ENCODE measurements at places on chromosomes 1 and 21.

- no peak for DNase-seq
These were observed 10.1 kb downstream of the CLCA2 start for GRCh38 chr1:86434059-86434458.

- DNase-seq = no peak
These were observed 21.3 kb upstream of the ATF3 start for GRCh38 chr1:212587016-212587887.

DNA sequence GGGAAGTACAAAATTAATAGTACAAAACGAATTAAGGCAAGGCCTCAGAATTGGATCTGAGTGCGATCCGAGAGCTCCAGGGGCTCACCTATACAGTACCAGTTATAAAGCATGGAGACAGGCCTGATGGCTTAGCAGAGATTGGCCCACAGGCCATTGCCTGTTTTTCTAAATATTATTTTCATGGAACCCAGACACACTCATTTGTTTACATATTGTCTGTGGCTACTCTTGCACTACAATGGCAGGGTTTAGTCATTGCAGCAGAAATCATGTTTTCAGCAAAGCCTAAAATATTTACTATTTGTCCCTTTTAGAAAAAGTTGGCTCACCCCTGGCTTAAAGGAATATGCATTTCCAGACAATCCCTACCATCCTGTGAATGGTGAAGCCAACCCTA lies 578.9 kb downstream of the PLPP3 start:
- no peak for DNase-seq

- DNase-seq = no peak
These were observed 14.8 kb downstream of the VPS13D start for GRCh38 chr1:12244585-12244984.

- no peak for DNase-seq
These were observed 22.1 kb downstream of the MATN1 start for GRCh38 chr1:30701258-30701633.

DNA sequence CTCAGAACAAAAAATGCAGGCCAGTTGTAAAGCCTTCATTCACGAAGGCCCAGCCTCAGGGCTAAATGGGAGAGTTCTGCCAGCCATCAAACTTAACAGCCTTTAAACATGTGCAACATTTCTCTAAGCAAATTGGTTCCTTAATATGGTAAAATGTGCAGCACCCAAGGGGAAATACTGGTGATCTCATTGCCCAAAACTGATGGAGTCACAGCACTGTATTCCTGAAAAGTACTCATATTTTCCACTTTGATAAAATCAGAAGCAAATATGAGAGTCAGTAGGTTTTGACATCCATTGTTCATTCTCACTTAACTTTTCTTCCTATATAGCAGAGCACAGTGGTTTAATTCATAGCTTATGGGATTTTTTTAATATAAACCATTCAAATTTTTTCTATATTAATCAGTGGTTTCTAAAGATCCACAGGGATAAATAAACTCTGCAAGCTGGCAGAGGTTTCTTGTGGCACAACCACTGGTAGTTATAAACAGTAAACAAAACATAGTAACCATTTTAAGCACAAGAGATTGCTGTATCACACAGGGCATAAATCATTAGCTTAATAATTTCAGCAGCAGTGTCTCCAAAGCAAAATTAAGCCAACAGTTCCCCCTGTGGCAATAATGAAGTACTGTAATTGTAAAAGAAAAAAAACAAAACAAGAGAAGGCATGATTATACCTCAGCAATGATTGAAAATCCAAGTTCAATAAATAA lies 106.9 kb upstream of the LYPLAL1 start:
- DNase-seq = no peak

DNA sequence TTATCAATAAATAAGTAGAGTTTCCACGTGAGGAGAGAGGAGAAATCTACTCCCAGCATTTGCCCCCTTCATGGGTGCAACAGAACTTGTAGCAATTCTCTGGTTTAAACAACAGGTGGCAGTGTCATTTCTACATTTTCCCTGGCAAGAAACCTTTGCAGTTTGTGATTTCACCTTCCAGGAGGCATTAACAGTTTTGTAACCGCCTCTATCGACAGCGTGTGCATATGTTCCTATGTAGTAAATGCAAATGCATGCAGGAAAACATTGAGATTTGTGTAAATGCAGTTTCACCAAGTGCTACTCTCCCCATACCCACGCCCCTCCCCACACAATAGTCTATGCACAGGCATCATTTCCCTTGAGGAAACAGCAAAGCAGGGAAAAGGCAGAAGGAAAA lies 494.7 kb downstream of the SMYD3 start:
- no peak for DNase-seq

GRCh38 chr21:46037331-46038325 lies 56.1 kb downstream of the COL6A1 start:
- peak; percentile 56 for DNase-seq

DNA sequence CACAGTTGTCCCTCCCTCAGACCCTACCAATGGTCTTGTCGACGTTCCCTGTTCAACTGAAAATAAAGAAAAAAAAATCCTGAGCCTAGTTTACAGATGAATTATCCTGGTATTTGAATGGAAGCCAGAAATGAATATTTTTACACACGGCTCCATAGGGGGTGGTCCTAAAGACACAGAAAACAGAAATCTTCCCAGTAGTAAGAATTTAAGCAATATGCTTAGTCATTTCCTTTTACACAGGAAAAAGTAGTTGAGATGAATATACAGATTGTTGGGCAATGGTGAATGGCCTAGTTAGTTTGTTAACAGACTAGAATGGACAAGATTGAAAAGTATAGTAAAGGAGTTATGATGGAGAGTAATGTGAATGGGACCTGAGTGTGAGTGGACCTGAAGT lies 67.4 kb downstream of the RGS18 start:
- DNase-seq = no peak

DNA sequence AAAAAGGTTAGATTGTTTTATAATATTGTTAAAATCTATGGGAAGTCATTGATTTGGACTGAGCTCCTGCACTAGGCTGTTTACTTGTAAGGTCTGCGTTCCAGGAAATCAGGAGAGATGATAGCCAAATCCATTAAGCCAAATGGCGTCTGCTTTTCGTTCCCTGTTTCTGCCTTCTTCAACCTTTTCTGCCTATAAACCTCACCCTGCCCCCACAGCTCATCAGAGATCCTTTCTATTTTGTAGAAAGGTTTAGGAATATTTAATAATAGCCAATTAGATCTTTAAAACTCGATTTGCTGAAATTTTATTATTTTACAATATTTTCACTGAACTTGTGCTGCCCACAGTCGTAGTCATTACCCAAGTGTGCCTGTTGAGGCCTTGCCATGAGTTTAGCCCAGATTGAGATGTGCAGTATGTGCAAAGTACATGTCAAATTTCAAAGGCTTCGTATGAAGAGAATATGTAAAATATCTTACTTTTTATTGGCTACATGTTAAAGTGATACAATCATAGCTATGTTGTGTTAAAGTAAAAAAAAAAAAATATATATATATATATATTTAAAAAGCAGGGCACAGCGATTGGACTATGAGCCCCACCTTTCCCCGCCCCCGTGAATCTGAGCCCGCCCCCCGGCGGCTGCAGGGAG lies 444 bp upstream of the IARS2 start:
- no peak for DNase-seq

DNA sequence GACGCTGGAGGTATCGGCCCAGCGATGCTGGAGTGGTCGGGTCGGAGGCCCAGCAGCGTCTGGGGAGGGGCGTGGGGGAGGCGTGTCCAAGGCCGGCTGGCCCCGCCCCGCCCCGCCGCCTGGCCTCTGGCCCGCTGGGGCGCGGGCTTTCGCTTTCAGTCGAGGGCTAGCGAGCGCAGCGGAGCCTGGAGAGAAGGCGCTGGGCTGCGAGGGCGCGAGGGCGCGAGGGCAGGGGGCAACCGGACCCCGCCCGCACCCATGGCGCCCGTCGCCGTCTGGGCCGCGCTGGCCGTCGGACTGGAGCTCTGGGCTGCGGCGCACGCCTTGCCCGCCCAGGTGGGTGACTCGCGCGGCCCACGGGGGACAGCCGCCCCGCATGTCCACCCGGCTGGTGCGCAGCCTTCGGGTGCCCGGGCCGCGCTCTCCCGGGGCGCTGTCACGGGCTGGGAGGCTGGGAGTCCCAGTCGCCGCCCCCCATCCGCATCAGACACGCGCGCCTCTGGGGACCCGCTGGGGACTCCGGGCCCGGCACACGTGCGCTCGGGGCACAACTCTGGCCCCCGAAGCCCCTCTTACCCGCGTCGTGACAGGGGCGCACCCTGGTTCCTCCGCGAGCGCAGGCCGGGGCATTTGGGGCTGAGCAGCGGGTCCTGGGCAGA lies at the start of gene TNFRSF1B:
Gene TNFRSF1B, plus strand, starts transcription at position 158 of the 659 bp plus-strand sequence. Its CDS starts 101 bp downstream, at position 259.
- DNase-seq = peak; percentile 78

DNA sequence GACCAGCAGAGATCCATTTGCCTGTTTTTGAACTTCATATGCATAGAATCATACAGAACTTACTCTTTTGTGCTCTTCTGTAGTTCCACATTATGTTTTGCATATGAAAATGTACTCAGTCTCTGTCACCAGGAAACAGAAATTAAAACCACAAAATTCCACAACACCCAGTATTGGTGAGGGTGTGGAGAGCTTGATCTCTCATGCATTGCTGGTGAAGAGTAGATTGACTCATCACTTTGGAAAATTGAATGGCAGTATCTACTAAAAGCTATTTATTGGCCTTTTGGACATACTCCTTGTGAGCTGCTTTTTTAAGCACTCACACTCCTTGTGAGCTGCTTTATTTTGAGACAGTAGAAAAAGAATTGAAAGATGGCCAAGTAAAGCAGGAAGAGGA lies 43.3 kb downstream of the VTCN1 start:
- no peak for DNase-seq

DNA sequence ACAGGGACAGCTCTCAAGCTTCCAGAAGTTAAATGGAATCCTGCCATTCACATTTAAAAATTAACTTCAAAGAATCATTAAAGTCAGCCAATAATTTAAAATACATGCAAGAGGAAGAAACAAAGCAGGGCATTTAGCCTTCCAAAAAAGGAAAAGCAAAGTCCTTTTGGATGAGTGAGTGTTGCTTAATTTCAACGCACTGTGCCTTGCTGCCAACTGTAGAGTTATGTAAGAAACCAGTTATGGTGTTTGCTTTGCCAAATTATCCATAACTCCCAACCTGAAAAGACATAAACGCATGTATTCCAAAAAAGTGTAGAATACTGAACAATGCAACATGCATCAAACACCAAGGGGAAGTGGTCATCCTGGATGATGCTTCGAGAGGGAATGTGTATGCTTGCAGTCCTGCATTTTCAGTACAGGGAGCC lies 16.1 kb upstream of the KCNE1 start:
- DNase-seq = no peak

DNA sequence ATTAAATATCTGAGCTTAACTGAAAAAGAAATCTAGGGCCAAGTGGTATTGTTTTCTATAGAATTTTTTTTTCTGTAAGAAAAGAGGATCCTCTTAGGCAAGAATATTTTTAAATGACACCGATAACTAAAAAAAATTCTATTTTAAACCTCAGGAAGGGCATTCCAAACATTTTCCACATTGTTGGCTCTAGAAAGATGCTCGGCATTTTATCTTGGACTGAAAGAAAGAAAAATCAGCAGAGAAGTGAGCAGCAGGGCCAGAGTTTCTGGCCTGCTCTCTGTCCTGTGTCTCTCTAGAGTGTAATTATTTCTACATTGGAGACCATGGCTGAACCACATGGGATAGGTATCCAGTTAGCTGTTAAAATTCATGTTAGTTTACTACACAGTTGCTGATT lies 192.5 kb upstream of the GREM2 start:
- no peak for DNase-seq

DNA sequence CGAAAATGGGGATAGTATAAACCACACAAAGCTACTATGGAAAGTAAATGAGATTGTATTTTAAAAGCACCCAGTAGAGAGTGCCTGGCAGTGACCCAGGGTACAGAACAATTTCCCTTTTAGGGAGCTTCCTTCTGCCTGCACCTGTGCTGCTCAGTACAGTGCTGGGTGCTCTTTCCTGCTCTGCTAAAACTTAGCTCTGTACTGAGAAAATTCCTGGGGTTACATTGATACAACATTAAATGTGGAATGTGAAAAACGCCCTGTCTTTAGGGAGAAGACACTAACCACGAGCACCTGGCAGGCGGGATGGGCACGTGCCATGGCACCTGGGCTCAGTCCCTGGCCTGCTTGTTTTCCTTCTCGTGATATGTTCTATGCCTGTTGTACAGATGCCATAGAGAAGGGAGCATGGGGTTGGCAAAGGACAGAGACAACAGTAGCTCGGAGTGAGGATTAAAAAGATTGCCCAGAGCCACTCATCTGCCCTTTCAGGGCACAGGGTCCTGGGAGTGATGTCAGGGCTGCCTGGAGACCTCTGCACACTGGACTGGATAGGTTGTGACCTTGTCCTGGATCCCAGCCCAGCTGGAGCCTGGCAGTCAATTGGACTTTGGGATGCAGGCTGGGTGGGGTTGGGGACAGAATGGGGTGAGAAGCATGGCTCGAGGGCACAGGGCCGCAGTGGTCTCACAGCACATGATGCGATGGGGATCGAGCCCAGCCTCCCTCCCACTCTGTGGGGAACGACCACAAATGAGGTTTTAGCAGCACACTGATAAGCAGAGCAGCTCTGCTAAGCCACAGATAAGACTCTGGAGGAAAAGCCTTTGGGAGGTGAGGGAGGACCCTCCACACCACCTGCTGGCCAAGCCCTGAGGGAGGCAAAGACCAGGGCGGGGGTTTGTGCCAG lies 4.2 kb downstream of the SPATA46 start:
- no peak for DNase-seq

DNA sequence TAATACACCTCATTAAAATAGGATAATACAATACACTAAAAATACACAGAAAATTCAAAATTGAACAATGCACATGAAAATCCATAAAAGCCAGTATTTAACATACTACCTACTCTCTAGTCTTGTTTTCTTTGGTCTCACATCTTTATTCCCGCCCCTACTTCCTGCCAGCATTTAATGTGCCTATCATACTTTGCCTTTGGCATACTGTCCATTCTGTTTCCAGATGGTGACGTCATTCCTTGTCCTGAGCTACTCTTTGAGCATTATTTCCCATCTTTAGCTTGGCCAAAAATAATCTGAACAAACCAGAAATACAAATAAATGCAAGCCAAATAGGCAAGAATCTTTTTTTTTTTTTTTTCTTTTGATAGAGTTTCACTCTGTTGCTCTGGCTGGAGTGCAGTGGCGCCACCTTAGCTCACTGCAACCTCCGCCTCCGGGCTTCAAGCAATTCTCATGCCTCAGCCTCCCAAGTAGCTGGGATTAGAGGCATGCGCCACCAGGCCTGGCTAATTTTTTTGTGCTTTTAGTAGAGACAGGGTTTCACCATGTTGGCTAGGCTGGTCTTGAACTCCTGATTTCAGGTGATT lies 4.4 kb downstream of the HFM1 start:
- no peak for DNase-seq

DNA sequence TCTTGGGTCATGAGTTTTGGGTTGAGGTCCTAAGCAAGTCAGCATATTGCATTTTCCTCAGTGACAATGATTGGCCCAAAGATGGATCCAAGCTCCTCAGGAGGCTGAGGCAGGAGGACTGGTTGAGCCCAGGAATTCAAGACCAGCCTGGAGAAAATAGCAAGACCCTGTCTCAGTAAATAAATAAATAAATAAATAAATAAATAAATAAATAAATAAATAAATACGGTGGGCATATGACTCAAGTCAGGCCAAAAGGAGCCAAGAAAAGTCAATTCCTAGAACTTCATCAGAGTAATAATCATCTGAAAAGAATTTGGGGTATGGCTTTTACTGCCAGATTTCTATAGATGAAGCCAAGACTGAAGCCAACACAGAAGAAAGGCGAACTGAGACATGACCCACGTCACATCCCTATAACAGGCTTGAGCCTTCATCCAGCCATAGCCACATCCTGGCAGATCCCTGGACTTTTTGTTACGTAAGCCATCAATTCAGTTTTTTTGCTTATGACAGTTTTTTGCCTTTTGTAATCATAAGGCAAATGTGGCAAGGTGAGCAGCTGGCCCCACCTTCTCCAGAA lies 88.5 kb upstream of the NFASC start:
- no peak for DNase-seq

All from ovary (tissue), 10 donors.